ENCODE measurements at places on chromosomes 7 and 10. TPM values are rescaled to one million over a fixed set of nuclear protein-coding genes. Genes with fewer than 3 reads are reported as not detected.
A peak's percentile ranks its signal among the peaks of the same experiment; 100 is the strongest.

DNA sequence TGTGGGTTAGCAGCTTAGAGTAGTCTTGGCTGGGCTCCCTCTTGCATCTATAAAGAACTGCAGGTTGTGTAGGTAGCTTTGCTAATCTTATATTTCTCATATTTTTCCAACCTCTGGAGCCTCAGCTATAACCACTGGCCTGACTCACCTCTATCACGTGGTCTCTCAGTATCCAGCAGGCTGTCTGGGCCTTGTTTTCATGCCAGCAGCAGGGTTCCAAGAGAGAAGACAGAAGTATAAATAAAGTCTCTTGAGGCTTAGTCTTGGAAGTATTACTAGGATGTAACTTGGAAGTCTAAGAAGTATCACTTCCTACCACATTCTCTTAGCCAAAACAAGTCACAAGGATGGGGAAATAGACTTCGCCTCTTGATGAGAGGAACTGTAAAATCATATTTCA, 73.3 kb downstream of the WIPF3 start:
- peak; percentile 63 for DNase-seq

DNA sequence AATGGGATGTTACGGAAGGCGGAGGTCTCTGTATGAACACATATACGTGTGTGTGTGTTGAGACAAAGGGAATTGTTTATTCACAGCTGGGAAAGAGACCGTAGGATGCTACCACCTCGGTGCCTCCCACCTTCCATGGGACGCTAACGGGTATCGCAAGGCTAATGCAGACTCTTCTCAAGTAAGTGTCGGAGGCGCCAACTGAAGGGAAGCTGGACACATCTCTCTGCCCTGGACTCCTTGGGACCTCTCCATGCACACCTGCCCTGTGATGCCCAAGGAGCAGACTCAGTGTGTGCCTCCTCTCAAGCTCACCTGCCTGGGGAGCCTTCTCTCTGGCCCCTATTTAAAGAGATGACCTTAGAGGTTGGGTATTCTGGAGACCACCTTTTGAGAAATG, 230.9 kb downstream of the DNAJB6 start:
- DNase-seq = no peak

- no peak for DNase-seq
These were observed 417.9 kb downstream of the IPMK start for GRCh38 chr10:57849691-57850357.

GRCh38 chr7:67022511-67022910, 25.9 kb downstream of the TYW1 start:
- no peak for DNase-seq

DNA sequence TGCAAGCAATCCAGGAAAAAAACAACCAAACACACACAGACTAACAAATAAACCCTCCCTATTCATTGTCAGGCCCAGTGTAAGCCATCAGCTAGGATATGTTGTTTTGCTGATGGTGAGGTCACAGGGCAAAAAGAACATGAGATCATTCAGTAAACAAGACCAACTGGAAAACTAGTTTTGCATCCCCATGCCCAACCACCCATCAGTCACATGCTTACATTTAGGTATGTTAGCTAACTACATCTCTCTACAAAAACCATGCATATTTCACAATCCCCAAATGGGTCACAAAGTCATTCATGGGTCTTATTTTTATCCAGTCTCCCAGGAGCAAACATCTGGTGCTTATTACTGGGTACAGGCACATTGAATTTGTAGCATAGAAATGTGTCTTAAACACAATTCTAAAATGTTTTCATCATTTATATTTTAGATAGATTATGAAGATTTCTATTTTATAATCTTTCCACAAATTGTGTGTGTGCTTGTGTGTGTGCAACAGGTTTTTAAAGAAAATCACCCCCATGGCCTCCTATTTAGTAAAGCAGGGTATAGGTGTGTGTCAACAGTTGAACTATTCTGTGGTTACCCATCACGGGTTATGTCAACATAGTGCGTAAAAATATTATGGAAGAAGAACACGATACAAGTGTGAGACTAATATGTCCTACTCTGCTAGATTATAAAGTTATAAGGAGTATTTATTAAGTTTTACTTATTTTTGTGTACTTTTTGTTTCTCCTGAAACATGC, 103.8 kb upstream of the AKR1E2 start:
- DNase-seq = no peak

- DNase-seq = no peak
These were observed 201.3 kb downstream of the ARL4A start for GRCh38 chr7:12888717-12889116.

DNA sequence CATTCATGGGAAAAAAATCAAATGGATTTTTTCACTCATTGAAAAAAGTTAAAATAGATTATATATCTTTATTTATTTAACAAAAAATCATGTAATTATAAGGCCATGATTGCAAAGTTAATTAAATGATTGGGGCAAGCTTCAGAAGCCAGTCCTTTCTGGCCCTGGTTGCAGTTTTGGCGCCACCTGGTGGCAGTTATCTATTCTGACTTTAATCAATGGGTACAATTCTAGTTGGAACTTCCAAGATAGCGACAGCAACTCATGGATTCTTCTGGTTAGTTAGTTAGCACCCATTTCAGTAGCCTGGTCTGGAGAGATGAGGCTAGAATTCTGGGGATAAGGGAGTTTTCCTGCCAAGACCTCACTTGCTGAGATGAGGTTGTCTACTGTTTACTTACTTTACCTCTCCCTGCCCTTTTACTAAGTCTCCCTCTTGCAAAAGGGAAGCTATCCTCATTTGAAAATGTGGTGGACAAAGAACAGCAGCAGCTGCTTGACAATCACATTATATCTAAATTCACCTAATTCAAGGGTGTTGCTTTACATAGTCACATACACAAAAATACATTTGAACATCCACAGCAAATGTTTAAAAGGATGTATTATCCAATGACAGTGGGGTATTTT, 42.3 kb downstream of the NOC3L start:
- peak; percentile 74 for DNase-seq

The SPDYE1 gene
- not detected for total RNA-seq

The CSTF2T gene
- 14.7 TPM for total RNA-seq

The ATP5MK gene
- total RNA-seq = 1,203 TPM

The AMZ1 gene
- total RNA-seq = 0.07 TPM

The PNLIP gene
- not detected for total RNA-seq
